ENCODE measurements at places on chromosomes 6 and 20.

DNA sequence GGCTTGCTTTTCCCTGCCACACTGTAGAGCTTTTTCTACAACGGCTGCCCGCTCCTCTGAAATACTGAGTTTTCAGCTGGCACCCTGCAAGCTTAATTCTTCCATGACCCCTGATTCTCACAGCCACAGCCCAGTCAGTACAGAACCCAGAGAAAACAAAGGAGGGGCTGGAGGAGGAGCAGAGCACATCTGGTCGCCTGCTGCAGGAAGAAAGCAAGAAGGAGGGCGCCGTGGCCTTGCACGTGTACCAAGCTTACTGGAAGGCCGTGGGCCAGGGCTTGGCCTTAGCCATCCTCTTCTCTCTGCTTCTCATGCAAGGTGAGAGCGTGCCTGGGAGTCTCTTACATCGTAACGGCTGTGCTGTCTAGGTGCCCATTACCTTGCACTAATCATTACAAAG is 11.3 kb downstream of the DLK2 start:
- H3K36me3 ChIP-seq: peaks cover 1% of the 10 kb centered on the region
- H3K27me3 ChIP-seq: no peaks in the 10 kb centered on the region
- H3K27ac ChIP-seq: no peak overlapping the region
- no peak for DNase-seq

GRCh38 chr6:133099573-133099972 is 141.6 kb upstream of the EYA4 start:
- peak; percentile 84 for DNase-seq
- H3K36me3 ChIP-seq: no peaks in the 10 kb centered on the region
- no peak overlapping the region for H3K4me3 ChIP-seq
- H3K4me1 ChIP-seq: no peaks in the 10 kb centered on the region

GRCh38 chr6:68716620-68717019 is 81.5 kb downstream of the ADGRB3 start:
- no peak overlapping the region for H3K27ac ChIP-seq
- no peaks in the 10 kb centered on the region for H3K27me3 ChIP-seq
- H3K36me3 ChIP-seq: no peaks in the 10 kb centered on the region

- H3K36me3 ChIP-seq: no peaks in the 10 kb centered on the region
- peaks cover 2% of the 10 kb centered on the region for H3K4me1 ChIP-seq
- H3K27me3 ChIP-seq: no peaks in the 10 kb centered on the region
- H3K27ac ChIP-seq: no peak overlapping the region
Observed at GRCh38 chr20:6921717-6922386, 154.4 kb downstream of the BMP2 start.

- H3K27ac ChIP-seq: no peak overlapping the region
- H3K36me3 ChIP-seq: no peaks in the 10 kb centered on the region
- peaks cover 7% of the 10 kb centered on the region for H3K4me1 ChIP-seq
Observed at GRCh38 chr6:106747139-106747538, 117.8 kb downstream of the QRSL1 start.

- no peaks in the 10 kb centered on the region for H3K36me3 ChIP-seq
- H3K4me1 ChIP-seq: no peaks in the 10 kb centered on the region
- no peak for DNase-seq
- H3K27ac ChIP-seq: no peak overlapping the region
- no peak overlapping the region for H3K4me3 ChIP-seq
Observed at GRCh38 chr6:156260815-156261214, 516.4 kb upstream of the ARID1B start.

All from mesendoderm (in vitro differentiated cells).